ENCODE measurements at places on chromosomes 5 and 9. TPM values are rescaled to one million over a fixed set of nuclear protein-coding genes. Genes with fewer than 3 reads are reported as not detected.

DNA sequence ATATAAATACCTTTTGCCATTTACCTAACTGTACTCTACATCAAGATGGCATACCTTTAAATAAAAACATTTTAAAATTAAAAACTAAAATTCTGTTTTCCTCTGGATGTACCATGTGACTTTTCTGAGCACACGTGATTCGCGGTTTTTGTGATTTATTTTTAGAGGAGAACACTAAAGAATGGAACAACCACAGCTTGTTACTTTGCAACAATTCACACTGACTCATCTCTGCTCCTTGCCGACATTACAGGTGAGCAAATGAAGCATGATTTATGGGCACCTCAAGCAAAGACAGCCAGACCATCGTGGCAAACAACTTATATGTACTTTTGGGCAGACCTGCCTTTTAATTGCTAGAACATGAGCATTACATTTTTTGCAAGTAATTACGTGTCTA is 61.3 kb downstream of the GDA start:
- no peak for DNase-seq

- DNase-seq = peak; percentile 27
Measured at GRCh38 chr5:42057254-42057690, 132.2 kb downstream of the FBXO4 start.

DNA sequence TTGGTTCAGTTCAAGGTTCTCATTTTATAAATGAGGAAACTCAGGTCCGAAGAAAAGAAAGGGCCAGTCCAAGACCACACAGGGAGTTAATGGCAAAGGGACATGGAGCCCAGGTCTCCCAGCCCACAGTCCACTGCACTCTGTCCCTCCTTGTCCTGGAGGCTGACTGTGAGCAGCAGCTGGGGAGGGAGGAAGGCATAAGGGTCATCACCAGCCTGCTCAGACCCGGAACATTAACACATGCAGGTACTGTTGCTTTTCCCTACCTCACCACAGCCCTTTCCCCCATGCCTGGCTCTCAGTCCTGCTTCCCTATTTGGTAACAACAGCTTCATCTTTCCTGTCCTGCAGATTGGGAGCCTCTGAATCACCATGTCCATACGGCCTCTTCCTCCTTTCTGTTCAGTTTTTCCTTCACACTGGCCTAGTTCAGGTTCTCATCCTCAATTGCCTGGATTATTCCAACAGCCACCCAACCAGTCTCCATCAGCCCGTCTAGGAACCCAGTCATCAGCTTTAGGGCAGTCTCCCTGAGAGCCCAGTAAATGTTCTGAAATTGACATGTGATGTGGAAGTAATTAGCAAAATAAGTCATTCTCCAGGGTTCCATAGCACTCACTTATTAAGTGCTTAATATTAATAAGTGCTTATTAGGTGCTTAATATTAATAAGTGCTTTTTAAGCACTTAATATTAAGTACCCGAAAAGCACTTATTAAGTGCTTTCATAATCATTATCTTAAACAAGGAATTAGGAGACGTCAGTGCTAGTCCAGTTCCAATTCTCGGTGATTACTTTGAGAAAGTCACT is 4.3 kb downstream of the GPX3 start:
- DNase-seq = no peak

- no peak for DNase-seq
Measured at GRCh38 chr5:16656561-16657191, 39.9 kb upstream of the RETREG1 start.

- no peak for DNase-seq
Measured at GRCh38 chr5:118988866-118989180, 476 bp upstream of the DTWD2 start.

PLAA gene
- 33.8 TPM for total RNA-seq

GRCh38 chr5:119288379-119289033 is 67.3 kb upstream of the TNFAIP8 start:
- DNase-seq = no peak
